ENCODE measurements at places on chromosomes 3 and 15.

GRCh38 chr15:54374184-54374952 is 396.1 kb downstream of the UNC13C start:
- DNase-seq: no peak

DNA sequence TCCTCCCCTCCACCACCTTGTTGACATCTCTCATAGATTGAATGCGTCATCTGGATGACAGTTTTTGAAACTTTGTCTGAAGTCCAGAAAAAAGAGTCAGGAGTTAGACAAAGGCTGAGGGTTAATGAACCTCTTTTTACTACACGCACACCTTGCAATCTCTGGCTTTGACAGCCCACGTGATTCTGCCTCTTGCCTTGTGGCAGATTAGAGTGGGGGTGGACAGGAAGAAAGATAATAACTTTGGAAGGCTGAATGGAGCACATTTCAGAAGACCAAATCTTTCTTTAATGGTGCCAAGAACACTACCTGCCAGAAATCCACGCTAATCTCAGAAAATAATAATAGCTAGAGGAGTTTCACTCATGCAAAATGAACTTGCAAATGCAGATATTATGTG is 327.9 kb upstream of the TRIM42 start:
- no peak for DNase-seq

- no peak for DNase-seq
These were observed 38.2 kb downstream of the KLHL25 start for GRCh38 chr15:85756411-85757072.

- no peak for DNase-seq
These were observed 360.4 kb upstream of the TGFBR2 start for GRCh38 chr3:30245858-30246622.

- DNase-seq: peak; percentile 84
These were observed 165.2 kb upstream of the MYRIP start for GRCh38 chr3:39644176-39644575.

DNA sequence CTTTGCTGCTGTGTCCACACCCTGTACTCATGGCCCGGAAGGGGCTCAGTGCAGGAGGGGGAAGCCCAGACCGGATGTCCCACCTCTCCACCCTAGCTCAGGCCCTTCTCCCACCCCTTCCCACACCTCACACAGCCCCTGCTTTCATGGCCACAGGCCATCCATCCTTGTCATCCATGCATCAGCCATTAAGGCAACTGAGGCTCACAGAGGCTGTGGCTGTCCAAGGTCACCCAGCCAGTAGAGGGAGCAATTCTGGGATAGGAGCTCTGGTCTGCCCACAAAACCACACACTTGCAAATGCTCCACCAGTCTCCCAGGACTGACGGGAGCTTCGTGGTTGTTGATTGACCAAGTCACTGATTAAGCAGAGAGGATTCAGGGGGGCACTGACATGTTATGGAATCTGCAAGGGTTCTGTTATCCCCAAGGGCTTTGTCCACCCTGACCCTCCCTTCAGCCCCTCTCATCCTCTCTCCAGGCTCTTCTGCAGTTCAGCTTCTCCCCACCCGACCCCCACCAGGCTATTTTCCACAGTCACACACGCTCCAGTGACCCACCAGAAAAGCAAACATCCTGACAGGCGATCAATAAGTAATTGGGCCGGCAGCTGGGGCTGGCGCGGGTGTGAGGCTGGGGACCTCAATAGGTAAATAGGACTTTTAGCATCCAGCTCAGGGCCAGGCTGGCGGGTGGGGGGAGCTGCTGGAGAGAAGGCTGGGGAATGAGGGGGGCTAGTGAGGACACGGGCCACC is 15.1 kb downstream of the LINGO1 start:
- DNase-seq: no peak

GRCh38 chr15:88769161-88769971 is 33.9 kb upstream of the ACAN start:
- DNase-seq: peak; percentile 46

GRCh38 chr15:66619152-66619903 is 53.5 kb upstream of the LCTL start:
- DNase-seq: peak; percentile 92

DNA sequence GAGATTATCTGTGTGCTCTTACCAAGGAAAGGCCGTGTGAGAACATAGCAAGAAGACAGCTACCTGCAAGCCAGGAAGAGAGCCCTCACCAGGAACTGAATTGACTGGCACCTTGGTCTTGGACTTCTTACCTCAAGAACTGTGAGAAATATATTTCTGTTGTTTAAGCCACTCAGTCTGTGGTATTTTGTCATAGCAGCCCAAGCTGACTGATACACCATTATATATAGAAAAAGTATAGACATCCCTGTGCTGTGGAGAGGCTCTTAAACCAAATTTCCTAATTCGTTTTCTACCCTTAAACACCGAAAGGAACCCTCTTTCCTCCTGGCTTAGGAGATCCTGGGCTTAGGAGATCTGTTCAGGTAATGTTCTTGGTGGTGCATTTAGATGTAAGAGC is 44.8 kb downstream of the CGNL1 start:
- DNase-seq: no peak

- no peak for DNase-seq
These were observed 234.8 kb upstream of the ZBTB20 start for GRCh38 chr3:115381931-115382330.

- DNase-seq: no peak
These were observed 13.9 kb downstream of the ISLR2 start for GRCh38 chr15:74144153-74144775.

DNA sequence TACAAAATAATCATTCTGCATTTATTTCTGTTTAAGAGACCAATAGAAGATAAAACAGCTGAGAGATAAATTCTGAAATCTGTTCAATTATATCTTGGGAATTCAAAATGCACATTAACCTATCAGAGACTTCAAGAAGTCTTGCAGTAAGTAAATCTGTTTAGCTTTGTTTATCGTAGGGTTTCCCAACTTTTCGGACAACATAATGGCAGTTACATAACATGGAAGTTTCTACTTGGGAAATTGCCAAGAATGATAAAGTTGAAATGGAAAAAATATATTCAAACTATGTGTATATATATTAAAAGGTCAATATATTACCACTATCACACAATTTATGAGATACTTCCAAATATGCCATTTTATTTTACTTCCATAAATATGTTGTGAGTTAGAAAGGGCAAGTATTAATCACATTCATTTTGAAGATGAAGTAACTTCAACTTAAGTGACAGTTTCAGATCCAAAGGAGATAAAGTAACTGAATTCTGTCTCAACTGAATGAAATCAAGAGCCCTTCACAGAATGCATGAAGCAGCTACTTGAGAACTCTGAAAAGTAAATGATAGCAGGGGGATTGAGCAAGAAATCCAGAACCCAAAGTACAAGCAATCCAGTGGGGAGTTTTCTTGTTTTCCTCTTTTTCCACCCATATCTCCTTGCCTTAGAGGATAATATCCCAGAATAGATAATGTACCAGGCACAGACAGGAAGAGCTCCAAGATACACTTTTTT is 108.8 kb downstream of the PLOD2 start:
- DNase-seq: no peak

- no peak for DNase-seq
These were observed 35.1 kb upstream of the THSD4 start for GRCh38 chr15:71080166-71080565.

DNA sequence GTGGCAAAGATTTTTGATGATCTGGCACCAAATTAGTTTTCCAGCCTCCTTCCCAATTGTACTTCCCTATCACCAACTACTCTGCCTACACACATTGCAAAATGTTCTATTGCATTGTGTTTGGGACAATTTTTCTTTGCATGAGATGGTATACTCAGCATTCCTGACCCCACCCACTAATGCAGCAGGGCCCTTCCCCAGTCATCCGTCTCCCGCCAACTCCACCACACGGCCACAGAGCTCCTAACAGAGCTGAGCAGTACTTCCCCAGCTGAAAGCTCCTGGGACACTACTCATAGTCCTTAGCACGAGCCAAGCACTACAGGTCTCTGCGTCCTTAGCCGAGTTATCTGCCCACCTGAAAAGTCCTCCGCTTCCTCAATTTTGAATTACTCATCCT is 34.2 kb downstream of the TXNRD3 start:
- DNase-seq: peak; percentile 14

GRCh38 chr3:170247875-170248274 is 25.7 kb downstream of the PRKCI start:
- DNase-seq: no peak

DNA sequence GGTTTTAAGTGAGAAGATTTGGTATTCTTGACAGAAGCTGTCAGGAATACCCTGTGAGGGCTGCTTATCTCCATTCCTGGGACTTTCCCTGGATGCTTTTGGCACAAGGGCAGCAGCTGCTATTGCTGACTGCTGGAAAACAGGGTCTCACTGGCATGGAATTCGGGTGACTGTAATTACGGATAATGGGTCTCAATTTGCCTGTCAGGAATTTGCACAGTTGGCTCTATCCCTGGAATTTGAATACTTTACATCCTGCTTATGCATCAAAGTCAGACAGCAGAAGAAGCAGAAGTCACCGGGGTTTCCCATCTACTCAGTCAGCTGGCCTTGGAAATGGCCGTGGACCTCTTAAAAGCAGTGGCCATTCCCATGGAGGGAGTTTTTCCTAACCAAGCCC is 25.9 kb upstream of the AKAP13 start:
- peak; percentile 53 for DNase-seq

DNA sequence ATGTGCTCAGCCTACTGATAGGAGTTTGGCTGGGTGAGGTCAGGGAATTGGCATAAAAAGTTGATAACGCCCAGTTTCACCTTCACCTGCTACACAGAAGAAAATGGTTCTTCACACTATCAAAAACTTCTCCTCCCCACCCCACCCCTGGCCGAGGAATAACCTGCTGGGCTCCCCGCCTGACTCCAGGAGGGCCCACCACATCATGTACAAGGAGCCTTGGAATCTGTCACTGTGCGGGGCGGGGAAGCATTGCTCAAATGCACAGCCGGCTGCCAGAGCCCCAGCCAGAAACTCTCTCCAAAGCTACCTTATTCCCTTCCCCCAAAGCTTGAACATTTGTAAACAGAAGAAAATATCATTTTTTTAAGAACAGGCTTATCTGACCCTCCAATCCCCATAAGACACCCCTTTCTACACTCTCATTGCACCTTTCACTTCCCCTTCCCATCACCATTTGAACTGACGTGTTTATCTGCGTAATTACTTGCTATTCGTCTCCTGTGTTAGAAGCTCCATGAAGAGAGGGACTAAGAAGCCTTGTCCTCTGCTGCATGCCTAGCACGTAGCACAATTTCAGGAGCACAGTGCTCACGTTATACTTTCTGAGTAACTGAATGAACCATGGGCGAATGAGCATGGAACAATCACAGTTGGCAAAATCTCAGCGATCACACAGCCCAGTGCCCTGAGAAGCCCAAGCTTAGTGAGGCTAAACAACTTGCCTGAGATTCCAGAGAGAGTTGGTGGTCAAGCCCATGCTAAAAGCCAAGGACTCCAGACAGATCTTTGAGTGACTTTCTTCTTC is 82.9 kb downstream of the HES1 start:
- no peak for DNase-seq

GRCh38 chr15:79028411-79028964 is 62.1 kb downstream of the RASGRF1 start:
- DNase-seq: peak; percentile 63

- DNase-seq: no peak
These were observed 34.8 kb upstream of the CCK start for GRCh38 chr3:42300778-42301177.

DNA sequence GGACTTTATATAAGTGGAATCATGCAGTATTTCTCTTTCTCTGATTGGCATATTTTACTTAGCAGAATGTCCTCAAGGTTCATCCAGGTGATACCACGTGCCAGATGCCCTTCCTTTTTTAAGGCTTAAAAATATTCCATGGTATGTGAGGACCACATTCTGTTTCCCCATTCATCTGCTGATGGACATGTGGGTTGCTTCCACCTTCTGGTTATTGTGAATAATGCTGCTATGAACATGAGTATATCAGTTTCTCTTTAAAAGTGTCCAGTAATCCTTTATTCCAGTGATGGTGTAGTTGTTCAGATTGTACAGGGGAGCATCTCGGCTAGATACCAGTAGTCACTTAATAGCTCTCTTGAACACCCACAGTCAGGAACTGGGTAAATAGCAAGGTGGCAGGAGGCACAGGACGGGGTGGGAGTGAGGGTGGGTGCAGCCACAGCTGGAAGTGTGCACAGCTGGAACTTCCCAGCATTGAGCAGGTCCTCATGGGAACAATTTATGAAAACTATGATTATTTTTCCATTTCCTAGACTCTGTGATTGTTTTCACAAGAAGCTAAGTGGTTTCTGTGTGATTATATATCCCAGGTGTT is 50.3 kb upstream of the ATG7 start:
- DNase-seq: no peak

- DNase-seq: no peak
These were observed 100.4 kb downstream of the VGLL4 start for GRCh38 chr3:11543141-11543947.

GRCh38 chr3:29339016-29339833 is 58.4 kb downstream of the RBMS3 start:
- no peak for DNase-seq

DNA sequence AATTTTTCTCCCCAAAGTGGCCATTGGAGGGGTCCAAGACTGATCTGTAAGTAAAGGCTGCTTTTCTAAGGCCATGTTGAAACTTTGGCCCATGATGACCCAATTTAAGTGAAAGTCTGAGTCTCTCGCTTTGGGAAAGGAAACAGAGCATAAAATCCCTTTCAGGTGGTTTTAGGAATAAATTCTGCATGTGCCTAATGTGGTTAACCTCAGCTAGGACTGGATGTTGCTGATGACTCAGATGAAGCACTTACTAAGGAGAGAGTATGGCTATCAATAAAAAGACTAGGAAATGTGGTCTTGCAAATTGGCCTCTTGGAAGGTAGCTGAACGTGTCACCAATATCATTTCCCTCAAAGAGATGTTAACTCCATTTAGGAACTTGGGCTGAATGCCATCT is 458.5 kb downstream of the AGBL1 start:
- no peak for DNase-seq

- DNase-seq: no peak
These were observed 86.3 kb downstream of the KLHL25 start for GRCh38 chr15:85708402-85708941.

DNA sequence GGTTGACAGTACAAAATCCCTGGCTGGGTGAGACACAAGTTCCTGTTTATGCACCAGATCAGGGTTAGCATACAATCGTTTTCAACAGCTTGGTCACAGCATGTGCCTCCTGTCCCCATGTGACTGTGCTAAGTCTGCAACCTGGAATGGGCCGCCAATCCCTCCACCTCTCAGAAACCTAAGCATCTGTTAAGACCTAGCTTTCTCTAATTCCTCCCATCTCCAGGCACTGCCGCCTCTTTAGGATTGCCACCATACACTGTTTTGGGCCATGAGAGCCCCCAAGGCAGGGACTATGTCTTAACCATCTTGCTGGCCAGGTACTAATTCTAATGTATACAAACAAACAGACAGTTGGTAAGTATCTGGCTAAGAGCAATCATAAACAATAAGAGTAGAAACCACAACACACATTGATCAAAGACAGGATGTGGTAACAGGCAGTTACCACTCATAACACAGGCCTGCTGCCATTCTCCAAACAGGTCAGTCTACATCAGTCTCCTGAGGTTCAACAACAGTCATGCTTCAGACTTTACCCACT is 25.6 kb downstream of the SEC22C start:
- DNase-seq: no peak

Measured in GM03348 (cell line).